ENCODE measurements at places on chromosomes 1 and 21.
A peak's percentile ranks its signal among the peaks of the same experiment; 100 is the strongest.

- no peak for DNase-seq
Observed at GRCh38 chr1:39540504-39541031, 36.0 kb downstream of the PABPC4 start.

GRCh38 chr1:188089461-188089860 lies 1260.7 kb downstream of the PLA2G4A start:
- no peak for DNase-seq

DNA sequence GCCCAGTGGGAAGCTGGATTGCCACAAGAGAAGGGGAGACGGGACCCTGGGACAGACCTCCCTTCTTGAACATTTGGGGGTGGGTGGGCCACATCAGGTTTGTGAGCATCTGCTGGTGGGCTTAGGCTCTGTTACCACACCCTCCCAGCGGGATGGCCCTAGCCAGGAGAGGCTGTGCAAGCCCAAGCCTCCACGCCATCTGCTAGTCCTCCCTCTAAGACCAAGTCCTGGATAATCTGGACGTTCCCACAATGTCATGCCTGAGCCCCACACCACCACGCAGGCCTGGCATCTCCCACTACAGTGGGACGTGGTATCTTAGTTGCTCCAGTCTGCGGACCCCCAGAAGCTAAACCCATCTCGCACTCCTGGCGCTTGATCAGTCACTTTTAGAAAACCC lies 3.7 kb upstream of the IBA57 start:
- DNase-seq: no peak

DNA sequence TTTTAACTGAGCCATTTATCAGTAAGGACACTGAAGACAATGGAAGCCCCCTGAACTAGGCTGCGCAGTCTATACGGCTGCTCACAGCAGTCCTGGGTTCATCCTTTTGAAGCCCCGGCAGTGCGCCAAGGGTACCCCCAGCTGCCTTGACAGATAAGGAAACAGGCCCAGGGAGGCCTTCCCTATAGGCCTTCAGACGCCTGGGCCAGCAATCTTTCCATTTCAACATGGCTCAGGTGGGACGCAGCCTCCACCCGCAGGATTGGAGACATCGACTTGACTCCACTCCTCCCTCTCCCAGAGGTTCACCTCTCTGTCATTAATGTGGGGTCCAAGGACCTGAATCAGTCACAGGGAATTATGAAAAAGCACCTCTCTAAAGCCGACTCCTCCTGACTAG lies 2.8 kb upstream of the LYPD8 start:
- DNase-seq: no peak

- no peak for DNase-seq
Observed at GRCh38 chr1:9787702-9788101, 36.1 kb downstream of the CLSTN1 start.

GRCh38 chr1:107477233-107477632 lies 336.4 kb downstream of the NTNG1 start:
- no peak for DNase-seq

- no peak for DNase-seq
Observed at GRCh38 chr21:14572204-14572780, 26.2 kb upstream of the SAMSN1 start.

GRCh38 chr21:45405819-45406762 lies 1.1 kb downstream of the COL18A1 start:
- no peak for DNase-seq

GRCh38 chr1:212737559-212737958 lies 37.9 kb upstream of the BATF3 start:
- no peak for DNase-seq

DNA sequence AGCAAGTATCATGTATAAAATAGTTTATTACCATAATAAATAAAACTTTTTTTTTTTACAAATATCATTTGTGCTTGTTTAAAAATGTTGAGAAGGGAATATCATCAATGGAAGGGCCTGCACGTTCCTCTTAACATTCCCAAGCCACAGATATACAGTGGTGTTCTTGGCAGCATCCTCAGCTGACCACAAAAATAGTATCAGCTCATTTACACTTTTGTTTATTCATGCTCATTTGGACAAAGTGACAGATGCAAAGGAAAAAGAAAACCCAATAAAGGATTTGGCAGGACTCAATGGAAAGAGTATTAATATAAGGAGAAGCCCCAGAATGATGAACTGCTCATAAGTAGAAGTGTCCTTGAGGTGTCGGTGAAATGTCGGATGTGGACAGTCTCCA lies 349.6 kb downstream of the HHAT start:
- DNase-seq: no peak

GRCh38 chr1:230922620-230923019 lies 54.3 kb upstream of the C1orf198 start:
- DNase-seq: no peak

DNA sequence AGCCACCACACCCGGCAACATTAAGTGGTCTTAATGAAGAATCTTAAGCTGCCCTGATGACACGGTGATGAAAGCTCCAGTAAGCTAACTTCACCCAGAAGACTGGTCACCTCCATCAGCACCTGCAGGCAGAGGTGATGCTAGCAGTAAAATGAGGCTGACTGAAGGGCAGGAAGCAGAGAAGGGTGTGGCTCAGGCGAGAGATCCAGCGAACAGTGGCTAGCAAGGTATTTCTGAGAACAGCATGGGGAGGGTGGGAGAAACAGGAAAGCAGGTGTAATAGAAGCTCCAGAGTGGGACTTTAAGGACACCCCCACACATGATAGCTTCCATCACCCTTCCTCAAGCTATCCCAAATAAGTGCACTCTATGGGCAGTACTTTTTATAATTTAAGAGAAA lies 15.9 kb upstream of the DISP1 start:
- DNase-seq: no peak

GRCh38 chr1:171226747-171227370 lies 21.4 kb upstream of the FMO1 start:
- DNase-seq: no peak

DNA sequence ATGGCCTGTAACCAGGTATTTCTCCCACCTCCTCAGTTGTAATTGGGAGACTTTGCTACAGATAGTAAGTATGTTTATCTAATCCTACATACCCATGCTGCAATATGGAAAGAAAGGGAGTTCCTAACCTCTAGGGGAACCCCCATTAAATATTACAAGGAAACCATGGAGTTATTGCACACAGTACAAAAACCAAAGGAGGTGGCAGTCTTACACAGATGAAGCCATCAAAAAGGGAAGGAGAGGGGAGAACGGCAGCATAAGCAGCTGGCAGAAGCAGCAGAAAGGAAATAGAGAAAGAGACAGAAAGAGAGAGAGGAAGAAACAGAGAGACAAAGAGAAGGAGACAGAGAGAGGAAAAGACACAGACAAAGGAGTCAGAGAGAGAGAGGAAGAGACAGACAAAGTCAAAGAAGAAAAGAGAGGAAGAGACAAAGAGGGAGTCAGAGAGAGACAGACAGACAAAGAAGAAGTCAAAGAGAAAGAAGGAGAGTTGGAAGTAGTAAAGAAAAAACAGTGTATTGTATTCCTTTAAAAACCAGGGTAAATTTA lies 142.9 kb downstream of the FASLG start:
- no peak for DNase-seq

- DNase-seq: no peak
Observed at GRCh38 chr1:46370214-46370633, 23.9 kb upstream of the FAAH start.

- no peak for DNase-seq
Observed at GRCh38 chr1:101002551-101002950, 23.0 kb downstream of the DPH5 start.

GRCh38 chr1:94237291-94238226 lies at the start of gene ARHGAP29:
TSS of gene ARHGAP29 (minus strand) at chr1:94237584. CDS start at chr1:94231611, 5,973 bp downstream.
- DNase-seq: no peak

DNA sequence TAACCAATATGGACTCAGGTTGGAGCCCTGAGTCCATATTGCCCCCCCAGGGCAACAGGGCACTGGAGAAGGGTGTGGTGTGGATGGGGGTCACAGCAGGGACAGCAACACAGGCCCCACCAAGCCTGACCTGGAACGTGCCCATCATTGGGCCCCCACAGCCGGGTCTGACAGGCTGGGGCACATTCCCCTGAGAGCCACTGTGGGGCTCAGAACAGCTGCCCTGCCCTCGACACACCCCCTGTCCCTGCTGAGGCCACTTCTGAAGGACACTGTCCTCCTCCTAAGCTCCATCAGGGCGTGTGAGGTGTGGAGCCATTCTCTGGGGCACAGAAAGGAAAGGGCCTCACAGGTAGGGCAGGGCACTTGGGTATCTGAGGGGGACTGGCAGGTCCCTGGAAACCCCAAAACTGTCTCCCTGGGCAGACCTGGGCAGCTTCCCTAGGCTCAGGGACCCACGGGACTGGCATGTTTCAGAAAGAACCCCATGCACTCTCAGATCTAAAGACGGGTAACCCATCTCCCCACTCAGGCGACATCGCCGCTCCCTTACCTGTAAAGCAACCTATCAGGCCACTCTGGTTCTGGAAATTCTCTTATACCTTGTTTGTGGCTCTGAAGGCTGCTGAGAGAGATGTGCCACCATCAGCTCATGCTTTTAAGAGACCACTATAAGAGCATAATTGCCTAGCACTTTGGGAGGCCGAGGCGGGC lies 95.5 kb downstream of the DMRTB1 start:
- no peak for DNase-seq

GRCh38 chr1:159071970-159072582 lies 4.5 kb downstream of the AIM2 start:
- no peak for DNase-seq

DNA sequence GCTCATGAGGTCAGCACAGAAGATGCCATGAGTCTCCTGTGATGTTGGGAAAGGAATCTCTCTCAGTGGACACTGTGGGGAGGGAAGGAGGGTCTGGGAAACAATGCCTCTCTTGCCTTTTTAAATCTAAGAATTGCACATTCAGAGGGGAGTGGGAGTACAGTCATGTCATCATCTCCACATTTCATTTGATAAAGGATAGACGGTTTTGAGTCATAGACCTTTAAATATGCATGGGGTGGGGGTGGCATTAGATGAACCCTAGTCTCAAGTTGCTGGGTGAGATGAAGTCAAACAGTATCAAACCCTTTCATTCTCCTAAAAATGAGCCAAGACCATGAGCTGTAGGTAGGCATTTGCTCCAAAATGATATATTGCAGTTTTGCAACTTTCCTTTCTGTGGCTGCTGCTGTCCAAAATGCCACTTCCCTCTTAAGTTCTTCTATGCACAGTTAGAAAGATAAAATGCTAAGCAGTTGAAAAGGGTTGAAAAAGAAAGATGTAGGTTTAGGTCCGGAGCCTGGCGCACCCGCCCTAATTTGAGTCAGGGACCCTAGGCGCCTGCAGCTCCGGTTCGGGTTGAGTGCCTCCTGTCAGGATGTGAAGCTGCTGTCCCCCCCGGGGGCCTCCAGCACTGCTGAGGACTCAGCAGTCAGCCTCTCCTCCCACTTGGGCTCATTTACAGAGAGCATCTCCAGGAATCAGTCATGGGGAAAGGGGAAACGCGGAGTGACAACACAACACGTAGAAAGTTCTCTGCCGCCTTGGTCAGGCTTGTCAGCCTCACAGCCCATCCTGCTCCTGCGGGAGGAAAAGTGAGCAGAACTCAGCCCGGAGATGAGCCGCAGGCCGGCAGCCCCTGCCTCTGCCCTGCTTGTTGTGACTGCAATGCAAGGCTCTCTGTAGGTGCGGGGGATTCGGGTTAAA lies 479.3 kb upstream of the RUNX1 start:
- DNase-seq: no peak

GRCh38 chr1:156571919-156572662 lies at the start of gene IQGAP3:
TSS of gene IQGAP3 (minus strand) at chr1:156572565. CDS start at chr1:156572529, 36 bp downstream.
- DNase-seq: peak; percentile 36

DNA sequence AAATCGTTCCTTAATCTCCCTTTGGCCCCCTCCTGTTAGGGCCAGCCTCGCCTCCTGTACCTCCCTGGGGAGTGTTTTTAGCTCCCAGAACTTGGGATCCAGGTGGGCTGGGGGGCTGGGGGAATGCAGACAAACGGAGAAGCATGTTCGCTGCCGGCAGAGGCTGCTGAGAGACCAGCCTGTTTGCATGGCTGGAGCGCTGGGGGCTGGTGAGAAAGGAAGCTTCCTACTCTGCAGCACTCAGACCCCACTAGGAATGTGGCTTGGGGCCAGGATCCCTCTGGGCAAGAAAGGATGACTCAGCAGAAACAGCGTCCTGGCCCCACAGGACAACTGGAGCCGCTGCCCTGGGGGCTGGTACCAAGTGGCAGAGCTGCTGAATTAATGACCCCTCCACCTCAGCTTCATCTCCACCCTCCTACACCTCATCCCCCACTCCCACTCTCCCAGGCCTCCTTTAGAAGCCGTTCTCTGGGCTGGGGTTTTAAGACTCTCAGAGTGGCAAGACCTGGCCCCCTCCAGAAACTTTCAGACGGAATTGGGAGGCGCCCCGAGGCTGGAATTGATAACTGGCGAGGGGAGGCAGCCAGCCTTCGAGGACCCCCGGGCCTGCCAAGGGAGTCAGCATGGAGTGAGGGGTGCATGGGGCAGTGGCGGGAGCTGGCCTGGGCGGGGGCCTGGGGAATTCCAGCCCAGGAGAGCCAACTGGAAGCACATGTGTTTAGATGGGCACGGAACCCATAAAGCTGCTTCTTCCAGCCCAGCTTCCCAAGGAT lies 28.5 kb upstream of the EPS8L3 start:
- no peak for DNase-seq
